T-helper 17 cell (primary cell): ENCODE measurements at places on chromosomes 2 and 18.

GRCh38 chr2:233258211-233258610 is 6.7 kb downstream of the ATG16L1 start:
- peak overlapping the region; percentile 96 for H3K27ac ChIP-seq
- H3K4me3 ChIP-seq = no peak overlapping the region
- DNase-seq = no peak
- H3K36me3 ChIP-seq = peaks cover 30% of the 10 kb centered on the region
- H3K27me3 ChIP-seq = no peaks in the 10 kb centered on the region
- peaks cover 47% of the 10 kb centered on the region for H3K4me1 ChIP-seq

GRCh38 chr2:240168041-240168440 is 27.6 kb upstream of the OTOS start:
- peaks cover 26% of the 10 kb centered on the region for H3K27me3 ChIP-seq
- no peak overlapping the region for H3K4me3 ChIP-seq
- no peaks in the 10 kb centered on the region for H3K36me3 ChIP-seq
- H3K4me1 ChIP-seq = no peaks in the 10 kb centered on the region
- H3K27ac ChIP-seq = no peak overlapping the region
- DNase-seq = no peak

GRCh38 chr2:26692279-26692896 is at the start of gene KCNK3:
Gene KCNK3, plus strand, starts transcription at chr2:26692722. Its CDS starts 154 bp downstream, at chr2:26692876.
- peaks cover 78% of the 10 kb centered on the region for H3K27me3 ChIP-seq
- DNase-seq = no peak
- H3K4me1 ChIP-seq = peaks cover 5% of the 10 kb centered on the region
- peaks cover 8% of the 10 kb centered on the region for H3K36me3 ChIP-seq
- no peak within 1 kb of the TSS for H3K27ac ChIP-seq
- peak within 1 kb of the TSS; percentile 47 for H3K4me3 ChIP-seq

DNA sequence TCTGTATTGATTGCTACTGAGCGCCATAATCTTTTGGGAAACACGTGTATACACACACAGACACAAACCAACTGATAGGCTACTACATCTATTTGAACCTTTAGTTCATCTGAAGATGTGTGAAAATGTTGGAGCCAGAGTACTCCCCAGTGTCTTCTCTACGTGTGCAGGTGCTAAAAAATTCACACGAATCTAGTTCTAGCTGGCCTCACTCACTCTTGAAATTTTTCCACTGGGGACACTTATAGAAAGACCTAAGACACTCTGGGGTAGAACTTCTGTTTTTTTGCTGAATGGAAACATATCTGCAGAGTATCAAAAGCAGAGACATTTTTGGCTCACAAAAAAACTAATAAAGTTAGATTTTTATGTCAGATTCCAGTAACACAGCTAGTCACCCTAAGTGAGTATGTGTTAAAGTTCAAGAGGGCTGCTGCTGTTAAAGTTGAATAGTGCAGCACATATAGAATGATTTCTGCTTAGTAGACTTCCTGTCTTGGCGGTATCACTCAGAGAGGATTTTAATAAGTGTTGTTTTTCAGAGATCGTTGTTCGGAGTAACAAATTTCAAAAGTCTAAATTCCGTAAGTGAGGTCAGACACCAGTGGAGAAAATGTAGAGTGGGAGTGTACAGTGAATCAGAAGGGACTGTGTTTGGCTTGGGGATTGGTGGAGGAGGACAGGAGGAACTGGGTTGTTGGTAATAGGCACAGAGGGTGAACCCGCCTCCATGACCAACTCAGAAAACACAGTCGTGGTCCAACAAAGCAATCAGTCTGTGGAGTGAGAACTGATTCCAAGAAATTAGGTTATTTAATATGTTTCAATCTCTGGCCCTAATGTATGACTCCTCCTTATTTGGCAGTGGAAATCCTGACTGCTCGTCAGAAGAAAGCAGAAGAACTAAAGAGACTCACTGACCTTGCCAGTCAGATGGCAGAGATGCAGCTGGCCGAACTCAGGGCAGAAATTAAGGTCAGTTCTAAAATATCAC is 43.1 kb downstream of the KCTD18 start:
- no peak for DNase-seq
- peak overlapping the region; percentile 89 for H3K4me3 ChIP-seq
- peaks cover 36% of the 10 kb centered on the region for H3K4me1 ChIP-seq
- H3K36me3 ChIP-seq = no peaks in the 10 kb centered on the region
- H3K27ac ChIP-seq = peak overlapping the region; percentile 97

DNA sequence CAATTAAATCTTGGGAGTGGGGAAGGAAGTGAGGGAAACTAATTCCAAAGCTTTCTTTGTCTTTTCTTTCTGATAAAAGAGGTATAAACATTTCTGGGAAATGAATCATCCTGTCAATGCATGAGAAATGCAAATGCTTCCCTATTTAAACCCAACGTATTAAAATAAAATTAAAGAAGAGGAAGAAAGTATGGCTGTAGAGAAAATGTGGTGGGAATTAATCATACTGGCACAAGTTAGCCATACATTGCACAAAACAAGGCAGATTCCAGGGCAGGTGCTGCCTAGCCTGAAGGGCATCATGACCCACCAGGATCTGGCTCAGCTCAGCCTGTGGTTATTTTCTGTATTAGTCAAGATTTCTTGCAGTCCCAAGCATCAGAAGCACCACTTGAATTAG is 338.0 kb downstream of the NYAP2 start:
- no peak overlapping the region for H3K27ac ChIP-seq
- no peaks in the 10 kb centered on the region for H3K36me3 ChIP-seq
- no peaks in the 10 kb centered on the region for H3K4me1 ChIP-seq
- no peak for DNase-seq
- no peak overlapping the region for H3K4me3 ChIP-seq

GRCh38 chr2:240615820-240616547 is 9.3 kb upstream of the GPR35 start:
- H3K36me3 ChIP-seq = peaks cover 3% of the 10 kb centered on the region
- no peaks in the 10 kb centered on the region for H3K27me3 ChIP-seq
- H3K4me1 ChIP-seq = peaks cover 9% of the 10 kb centered on the region
- H3K4me3 ChIP-seq = no peak overlapping the region

DNA sequence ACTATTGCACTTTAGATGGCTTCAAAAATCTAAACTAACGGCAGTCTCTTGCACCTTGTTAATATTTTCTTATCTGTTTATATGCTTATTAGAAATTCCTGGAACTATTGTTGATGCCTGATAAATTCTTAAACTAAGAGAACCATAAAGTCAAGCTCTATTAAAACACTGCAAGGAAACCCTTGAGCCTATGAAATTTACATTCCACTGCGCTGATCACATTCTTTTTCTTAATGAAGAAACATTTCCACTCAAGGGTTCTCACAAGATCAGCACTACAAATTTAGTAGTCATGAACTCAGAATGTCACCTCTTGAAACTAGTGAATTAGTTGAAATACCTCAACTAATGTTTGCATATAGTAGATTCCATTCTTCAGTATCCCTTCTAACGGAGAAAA is 331.8 kb upstream of the SLC8A1 start:
- no peaks in the 10 kb centered on the region for H3K4me1 ChIP-seq
- H3K36me3 ChIP-seq = no peaks in the 10 kb centered on the region
- no peaks in the 10 kb centered on the region for H3K27me3 ChIP-seq
- H3K4me3 ChIP-seq = no peak overlapping the region
- H3K27ac ChIP-seq = no peak overlapping the region
- DNase-seq = no peak

DNA sequence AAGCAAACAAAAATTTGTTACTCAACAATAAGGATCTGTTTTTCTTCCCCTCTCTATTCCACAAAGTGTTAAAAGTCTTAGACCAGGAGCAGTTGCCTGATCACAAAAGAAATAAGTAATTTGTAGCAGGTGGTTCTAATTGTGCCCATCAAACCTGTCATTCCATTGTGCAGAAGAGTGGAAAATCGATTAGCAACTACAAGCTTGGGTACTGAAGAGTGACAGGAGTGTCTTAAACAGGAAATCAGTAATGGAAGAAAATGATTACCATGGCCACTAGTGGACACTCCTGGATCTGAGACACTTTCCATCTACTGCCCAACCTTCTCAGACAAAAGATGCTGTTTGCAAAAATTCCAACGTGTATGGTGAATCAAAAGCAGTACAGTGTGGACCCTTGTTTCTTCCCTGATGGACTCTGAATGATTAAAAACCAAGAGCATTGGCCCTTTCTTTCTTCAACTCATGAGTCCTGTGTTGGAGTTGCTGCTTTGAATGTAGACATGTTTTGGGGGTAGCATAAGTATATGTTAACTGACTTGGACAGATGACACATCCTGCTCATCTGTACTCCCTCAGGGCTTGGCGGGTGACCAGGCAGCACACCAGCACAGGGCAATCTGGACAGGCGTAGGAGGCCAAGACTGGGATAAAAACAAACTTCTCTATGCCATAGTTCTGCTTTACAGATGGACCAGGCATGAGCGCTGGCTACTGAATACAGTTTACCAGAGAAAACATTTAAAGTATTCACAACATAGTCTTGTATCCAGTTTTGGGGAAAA is 51.9 kb downstream of the PLA2R1 start:
- DNase-seq = no peak
- H3K27me3 ChIP-seq = peaks cover 69% of the 10 kb centered on the region
- no peak overlapping the region for H3K4me3 ChIP-seq
- peaks cover 2% of the 10 kb centered on the region for H3K36me3 ChIP-seq

DNA sequence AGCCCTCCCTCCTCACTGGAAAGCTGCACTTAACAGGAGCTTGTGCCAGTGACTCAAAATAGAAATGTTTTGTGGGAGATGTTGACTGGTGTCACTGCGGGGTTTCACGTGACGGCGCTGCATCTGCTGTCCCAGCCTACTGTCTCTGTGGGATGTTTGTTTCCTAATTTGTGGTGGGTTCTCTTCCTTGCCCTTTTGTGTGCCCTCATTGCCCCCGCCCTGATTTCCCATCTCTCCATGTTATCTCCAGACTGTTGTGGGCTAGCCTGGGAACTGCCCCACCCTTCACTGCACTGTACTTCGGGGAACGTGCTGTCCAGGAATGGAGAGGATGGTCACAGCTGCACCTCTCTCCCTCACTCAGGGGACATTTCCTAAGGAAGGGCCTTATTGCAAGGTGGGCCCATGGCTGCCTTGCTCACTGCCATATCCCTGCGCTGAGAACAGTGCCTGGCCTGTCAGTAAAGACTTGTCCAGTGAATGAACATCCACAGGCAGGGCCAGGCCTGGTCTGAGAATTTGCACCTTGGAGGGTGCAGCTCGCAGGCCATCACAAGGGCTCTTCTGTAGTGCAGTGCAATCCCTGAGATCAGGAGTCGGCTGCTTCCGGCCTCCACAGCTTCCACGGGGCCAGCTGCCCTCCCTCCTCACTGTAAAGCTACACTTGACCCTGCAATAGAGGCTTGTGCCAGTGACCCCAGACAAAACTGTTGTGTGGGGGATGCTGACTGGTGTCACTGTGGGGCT is 18.1 kb downstream of the ZAP70 start:
- DNase-seq = no peak
- H3K4me3 ChIP-seq = no peak overlapping the region
- peaks cover 12% of the 10 kb centered on the region for H3K36me3 ChIP-seq
- peak overlapping the region; percentile 57 for H3K27ac ChIP-seq

DNA sequence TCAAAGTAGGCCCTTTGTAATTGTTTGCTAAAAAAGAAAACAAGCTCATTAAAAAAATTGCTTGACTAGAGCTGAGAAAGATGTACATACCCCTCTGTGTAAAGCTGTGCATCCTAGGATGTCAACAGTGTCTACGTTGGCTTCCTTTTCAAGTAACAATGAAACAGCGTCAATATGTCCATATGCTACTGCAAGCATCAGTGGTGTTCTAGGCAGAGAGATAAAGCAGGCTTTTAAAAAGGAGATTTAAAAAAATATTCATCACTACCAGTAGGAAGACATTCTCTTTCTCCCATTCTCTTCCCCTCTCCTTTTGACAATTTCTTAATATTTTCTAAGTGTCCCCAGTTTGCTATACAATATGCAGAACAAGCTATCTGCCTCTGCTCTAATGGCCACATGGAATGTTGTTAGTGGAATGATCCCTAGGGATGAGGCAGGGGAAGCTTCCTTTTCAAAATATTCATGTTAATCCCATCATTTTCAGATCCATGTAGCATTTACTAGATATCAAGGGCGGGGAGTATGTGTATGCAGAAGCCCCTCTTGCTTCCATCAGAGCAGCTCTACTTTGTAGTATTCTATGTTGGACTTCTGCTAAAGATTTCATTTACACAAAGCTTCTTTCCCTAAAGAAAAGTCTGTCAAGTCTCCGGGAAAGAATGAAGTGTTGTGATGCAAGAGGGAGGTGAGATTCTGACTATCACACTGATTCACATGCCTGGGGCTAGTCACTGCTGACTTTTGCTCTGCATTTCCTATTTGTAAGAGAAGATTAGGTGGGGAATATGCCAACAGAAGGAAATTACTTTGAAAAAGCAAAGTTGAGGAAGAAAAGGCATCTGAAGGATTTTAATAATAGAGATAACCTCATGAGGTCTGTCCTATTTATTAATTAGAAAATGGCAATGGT is 81.5 kb upstream of the PGAP1 start:
- no peak for DNase-seq
- peaks cover 11% of the 10 kb centered on the region for H3K36me3 ChIP-seq
- H3K27me3 ChIP-seq = no peaks in the 10 kb centered on the region

- peaks cover 2% of the 10 kb centered on the region for H3K4me1 ChIP-seq
- H3K36me3 ChIP-seq = no peaks in the 10 kb centered on the region
- H3K27ac ChIP-seq = no peak overlapping the region
- no peak for DNase-seq
- peaks cover 18% of the 10 kb centered on the region for H3K27me3 ChIP-seq
Measured at GRCh38 chr2:16777123-16777870, 111.7 kb upstream of the CYRIA start.

DNA sequence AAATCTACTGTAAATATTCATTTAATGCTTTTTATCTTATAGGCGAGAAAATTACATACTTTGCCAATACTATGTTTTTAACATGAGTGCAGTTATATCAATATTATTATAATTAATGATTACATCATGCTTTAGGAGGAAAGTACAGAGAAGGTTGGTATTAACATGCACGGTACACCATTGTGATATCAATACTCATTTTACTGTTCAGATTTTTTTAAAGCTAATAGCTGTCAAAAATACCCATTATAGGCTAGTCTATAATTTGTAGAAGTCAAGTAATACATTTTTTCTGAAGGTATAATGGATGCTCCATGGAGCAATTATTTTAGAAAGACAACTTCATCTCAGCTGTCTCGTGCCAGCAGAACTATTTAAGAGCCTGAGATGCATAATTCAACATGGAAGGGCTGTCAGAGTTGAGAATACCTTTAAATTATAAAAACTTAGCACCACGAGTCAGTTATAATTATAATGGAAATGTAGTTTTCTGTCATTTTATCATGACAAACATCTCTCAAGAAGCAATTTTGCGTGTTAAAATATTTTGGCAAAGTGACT is 1641.7 kb upstream of the ACVR2A start:
- H3K4me1 ChIP-seq = no peaks in the 10 kb centered on the region
- H3K27ac ChIP-seq = no peak overlapping the region
- no peaks in the 10 kb centered on the region for H3K36me3 ChIP-seq
- H3K27me3 ChIP-seq = no peaks in the 10 kb centered on the region

DNA sequence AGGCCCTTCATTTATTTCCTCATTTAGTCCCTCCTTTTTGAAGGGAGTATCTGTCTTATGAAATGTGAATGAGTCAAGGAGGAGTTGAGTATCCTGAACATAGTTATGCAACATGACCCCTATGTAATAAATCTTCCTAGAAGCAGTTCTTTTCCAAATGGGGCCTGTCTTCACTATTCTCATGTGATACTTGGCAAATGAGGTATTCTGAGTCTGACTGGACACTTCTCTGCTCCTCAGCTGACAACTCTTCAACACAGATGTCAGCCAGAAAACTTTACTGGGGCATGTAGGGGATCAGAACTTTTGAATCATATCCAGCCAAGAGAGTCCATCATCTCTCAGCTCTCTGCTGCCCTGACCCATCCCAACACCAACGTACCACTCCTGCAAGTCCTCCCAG is 291.6 kb downstream of the ZNF385B start:
- no peaks in the 10 kb centered on the region for H3K36me3 ChIP-seq
- no peak overlapping the region for H3K4me3 ChIP-seq
- DNase-seq = no peak
- H3K27ac ChIP-seq = no peak overlapping the region
